ENCODE measurements at places on chromosomes 6 and 20. TPM values are rescaled to one million over a fixed set of nuclear protein-coding genes. Genes with fewer than 3 reads are reported as not detected.

The UNC93A gene
- not detected for total RNA-seq

DNA sequence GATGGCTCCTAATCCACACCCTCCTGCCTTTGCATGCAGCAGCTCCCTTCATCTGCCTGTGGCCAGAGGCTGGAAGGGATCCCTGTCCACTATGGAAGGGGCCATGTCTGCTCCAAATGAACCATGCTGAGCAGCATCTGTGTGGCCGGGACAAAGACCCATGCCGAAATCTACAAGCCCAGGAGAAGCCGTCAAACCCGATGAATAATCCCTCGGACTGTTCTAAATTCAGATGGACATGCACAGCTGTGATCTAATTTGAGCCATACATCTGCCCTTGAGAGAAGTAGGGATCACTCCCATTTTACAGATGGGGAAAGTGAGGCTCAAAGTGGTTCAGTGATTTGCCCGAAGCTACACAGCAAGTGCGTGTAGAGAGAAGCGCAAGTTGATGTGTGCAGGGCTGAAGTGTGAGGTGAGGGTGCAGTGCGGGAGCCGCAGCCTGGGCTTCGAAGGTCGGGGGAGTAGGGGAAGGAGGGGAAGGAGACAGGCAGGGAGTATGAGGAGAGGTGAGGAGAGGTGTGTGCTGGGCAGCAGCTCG is 22.6 kb upstream of the CDH22 start:
- H3K27me3 ChIP-seq = peaks cover 100% of the 10 kb centered on the region
- H3K4me1 ChIP-seq = no peaks in the 10 kb centered on the region
- DNase-seq = no peak
- no peak overlapping the region for H3K4me3 ChIP-seq
- no peak overlapping the region for H3K27ac ChIP-seq

DNA sequence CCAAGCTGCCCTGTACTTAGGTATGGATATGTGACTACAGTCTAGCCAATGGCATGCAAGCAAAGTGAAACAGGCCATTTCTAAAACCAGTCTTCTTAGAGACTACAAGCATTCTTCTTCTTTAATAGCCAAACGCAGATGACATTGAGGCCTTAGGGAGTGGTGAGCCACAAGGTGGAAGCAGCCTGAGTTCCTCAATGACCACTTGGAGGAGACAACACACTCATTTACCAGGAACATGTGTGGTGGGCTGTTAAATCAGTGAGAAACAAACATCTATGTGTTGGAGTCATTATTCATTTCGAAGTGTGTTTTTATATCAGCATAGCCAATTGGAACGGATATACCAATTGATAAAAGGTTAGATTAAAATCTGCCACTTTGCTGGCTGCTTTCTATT is 122.0 kb downstream of the GFRAL start:
- no peaks in the 10 kb centered on the region for H3K27me3 ChIP-seq
- no peaks in the 10 kb centered on the region for H3K36me3 ChIP-seq
- H3K27ac ChIP-seq = peak overlapping the region; percentile 28
- no peak for DNase-seq

The C20orf202 gene
- total RNA-seq = 0.41 TPM

GRCh38 chr20:23661002-23661429 is 23.3 kb upstream of the CST3 start:
- no peak for DNase-seq
- no peaks in the 10 kb centered on the region for H3K36me3 ChIP-seq
- H3K4me3 ChIP-seq = no peak overlapping the region
- peaks cover 3% of the 10 kb centered on the region for H3K27me3 ChIP-seq
- H3K4me1 ChIP-seq = peaks cover 19% of the 10 kb centered on the region
- H3K27ac ChIP-seq = peak overlapping the region; percentile 75

- peaks cover 32% of the 10 kb centered on the region for H3K27me3 ChIP-seq
- peaks cover 24% of the 10 kb centered on the region for H3K4me1 ChIP-seq
- H3K36me3 ChIP-seq = no peaks in the 10 kb centered on the region
- no peak overlapping the region for H3K4me3 ChIP-seq
- H3K27ac ChIP-seq = no peak overlapping the region
These were observed 9.8 kb downstream of the CHRNA4 start for GRCh38 chr20:63351326-63351700.

The MATN4 gene
- total RNA-seq = not detected

GRCh38 chr6:91575032-91575431 is 988.2 kb upstream of the MAP3K7 start:
- no peaks in the 10 kb centered on the region for H3K36me3 ChIP-seq
- H3K4me1 ChIP-seq = no peaks in the 10 kb centered on the region
- H3K27ac ChIP-seq = no peak overlapping the region
- H3K4me3 ChIP-seq = no peak overlapping the region

The BANF2 gene
- not detected for total RNA-seq

The SDCBP2 gene
- total RNA-seq = 2.2 TPM

- peaks cover 10% of the 10 kb centered on the region for H3K27me3 ChIP-seq
- no peaks in the 10 kb centered on the region for H3K36me3 ChIP-seq
- no peak overlapping the region for H3K27ac ChIP-seq
- H3K4me3 ChIP-seq = no peak overlapping the region
These were observed 180.0 kb upstream of the UST start for GRCh38 chr6:148566664-148567350.

DNA sequence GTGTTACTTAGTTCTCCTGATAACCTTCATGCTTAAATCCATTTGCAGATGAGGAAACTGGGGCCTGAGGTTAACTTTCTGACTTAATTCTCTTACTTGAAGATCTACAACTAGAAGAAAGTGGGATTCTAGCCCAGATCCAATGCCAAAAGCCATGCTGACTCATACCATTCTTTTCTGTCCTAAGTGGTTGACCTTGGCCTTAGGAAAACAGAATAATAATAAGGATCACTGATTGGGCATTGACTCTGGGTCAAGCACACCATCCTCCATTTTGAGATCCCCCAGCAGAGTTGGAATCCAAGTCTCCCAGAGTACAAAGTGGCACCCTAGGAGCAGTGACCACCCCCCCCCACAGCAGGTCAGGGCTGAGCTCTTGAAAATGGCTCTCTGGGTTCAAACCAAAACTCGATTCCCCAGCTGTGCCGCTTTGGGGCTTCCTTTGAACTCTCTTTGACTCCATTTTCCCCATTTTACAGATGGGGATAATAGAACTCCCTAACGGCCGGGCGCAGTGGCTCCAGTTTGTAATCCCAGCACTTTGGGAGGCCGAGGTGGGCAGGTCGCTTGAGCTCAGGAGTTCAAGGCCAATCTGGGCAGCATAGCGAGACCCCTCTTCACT is 12.8 kb upstream of the ZNF217 start:
- no peak overlapping the region for H3K27ac ChIP-seq
- DNase-seq = no peak
- no peak overlapping the region for H3K4me3 ChIP-seq
- H3K36me3 ChIP-seq = no peaks in the 10 kb centered on the region
- peaks cover 6% of the 10 kb centered on the region for H3K4me1 ChIP-seq
- H3K27me3 ChIP-seq = no peaks in the 10 kb centered on the region

DNA sequence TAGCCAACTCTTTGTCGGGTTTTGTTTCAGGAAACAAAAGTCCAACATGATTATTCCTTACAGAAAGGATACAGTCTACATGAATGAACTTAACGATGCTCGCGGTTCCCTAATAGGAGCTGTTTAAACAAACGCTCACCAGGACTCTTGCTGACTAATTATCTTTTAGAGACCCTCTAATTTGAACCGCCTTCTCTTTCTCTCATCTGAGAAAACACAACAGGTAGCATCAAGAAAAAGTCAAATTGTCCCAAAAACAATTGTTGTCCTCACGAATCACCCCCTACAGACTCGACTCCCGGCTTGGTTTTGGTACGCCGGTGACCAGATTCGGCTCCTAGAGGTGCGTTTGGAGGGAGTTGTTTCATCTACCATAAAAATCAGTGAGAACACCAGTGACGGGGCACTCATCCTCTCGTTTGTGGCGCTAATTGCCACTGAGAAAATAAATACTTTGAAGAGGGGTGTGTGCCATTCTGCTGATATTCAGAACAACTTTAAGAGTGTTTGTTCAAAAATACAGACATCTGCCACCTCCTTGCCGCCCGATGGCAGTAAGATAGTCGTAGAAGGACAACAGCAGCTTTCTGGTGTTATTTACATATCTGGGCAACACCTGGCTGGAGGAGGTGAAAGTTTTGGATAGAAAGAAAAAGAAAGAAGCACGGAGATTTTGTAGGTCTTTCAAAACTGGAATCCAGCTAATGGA is 1.1 kb upstream of the SIM1 start:
- no peak for DNase-seq
- H3K4me3 ChIP-seq = no peak overlapping the region
- H3K4me1 ChIP-seq = peaks cover 23% of the 10 kb centered on the region

DNA sequence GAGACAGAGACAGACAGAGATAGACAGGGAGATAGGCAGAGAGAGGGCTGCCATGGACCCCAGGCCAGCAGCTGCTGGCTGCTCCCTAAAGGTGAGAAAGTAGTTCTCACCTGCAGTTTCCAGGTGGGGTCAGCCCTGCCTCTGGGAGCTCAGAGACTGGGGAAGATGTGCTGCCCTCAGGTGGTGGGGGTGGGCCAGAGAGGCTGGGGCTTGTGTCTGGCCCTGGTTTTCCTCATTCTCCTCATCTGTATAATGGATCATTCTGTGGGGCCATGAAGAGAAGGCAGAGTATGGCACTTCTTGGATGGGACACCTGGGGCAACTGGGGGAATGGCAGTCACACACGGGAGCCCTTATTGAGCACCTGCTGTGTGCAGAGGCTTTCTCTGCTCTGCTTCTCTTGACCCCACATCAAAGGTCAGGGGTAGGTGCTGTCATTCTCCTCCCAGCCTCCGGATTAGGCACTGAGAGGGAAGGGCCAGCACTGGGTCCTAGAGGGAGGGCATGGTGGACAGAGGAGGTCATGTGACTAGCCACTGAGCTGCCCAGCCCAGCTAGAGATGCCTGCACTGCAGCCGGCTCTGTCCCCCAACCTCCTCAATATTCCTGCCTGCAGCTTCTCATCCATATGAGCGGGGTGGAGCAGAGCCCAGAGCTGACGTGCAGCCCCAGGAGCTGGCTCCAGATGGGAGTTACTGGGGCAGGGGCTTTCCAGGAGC is 4.1 kb downstream of the ANGPT4 start:
- H3K36me3 ChIP-seq = no peaks in the 10 kb centered on the region
- DNase-seq = no peak
- H3K4me3 ChIP-seq = no peak overlapping the region
- peaks cover 61% of the 10 kb centered on the region for H3K27me3 ChIP-seq

- no peak overlapping the region for H3K4me3 ChIP-seq
- H3K4me1 ChIP-seq = peaks cover 15% of the 10 kb centered on the region
- H3K27me3 ChIP-seq = no peaks in the 10 kb centered on the region
These were observed 1.9 kb downstream of the UBE2C start for GRCh38 chr20:45814314-45814713.

- no peak overlapping the region for H3K4me3 ChIP-seq
- H3K27me3 ChIP-seq = no peaks in the 10 kb centered on the region
- no peaks in the 10 kb centered on the region for H3K4me1 ChIP-seq
- no peak for DNase-seq
- H3K36me3 ChIP-seq = no peaks in the 10 kb centered on the region
- H3K27ac ChIP-seq = no peak overlapping the region
These were observed 677.8 kb upstream of the POU3F2 start for GRCh38 chr6:98156580-98156979.

DNA sequence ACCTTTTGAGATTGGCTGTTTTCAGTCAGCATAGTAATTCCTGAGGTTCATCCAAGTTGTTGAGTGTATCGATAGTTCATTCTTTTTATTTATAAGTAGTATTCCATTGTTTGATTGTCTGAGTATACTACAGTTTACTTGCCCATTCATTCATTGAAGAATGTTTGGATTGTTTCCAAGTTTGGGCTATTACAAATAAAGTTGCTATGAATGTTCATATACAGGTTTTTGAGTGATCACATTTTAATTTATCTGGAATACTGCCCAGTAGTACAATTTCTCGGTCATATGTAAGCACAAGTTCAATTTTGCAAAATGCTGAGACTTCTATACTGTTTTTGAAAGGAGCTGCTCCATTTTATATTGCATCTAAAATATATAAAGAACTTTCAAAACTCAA is 14.2 kb upstream of the EPHA7 start:
- no peaks in the 10 kb centered on the region for H3K4me1 ChIP-seq
- H3K4me3 ChIP-seq = no peak overlapping the region
- H3K36me3 ChIP-seq = no peaks in the 10 kb centered on the region
- no peak overlapping the region for H3K27ac ChIP-seq

The RBPJL gene
- total RNA-seq = not detected

The TOX2 gene
- 0.30 TPM for total RNA-seq

DNA sequence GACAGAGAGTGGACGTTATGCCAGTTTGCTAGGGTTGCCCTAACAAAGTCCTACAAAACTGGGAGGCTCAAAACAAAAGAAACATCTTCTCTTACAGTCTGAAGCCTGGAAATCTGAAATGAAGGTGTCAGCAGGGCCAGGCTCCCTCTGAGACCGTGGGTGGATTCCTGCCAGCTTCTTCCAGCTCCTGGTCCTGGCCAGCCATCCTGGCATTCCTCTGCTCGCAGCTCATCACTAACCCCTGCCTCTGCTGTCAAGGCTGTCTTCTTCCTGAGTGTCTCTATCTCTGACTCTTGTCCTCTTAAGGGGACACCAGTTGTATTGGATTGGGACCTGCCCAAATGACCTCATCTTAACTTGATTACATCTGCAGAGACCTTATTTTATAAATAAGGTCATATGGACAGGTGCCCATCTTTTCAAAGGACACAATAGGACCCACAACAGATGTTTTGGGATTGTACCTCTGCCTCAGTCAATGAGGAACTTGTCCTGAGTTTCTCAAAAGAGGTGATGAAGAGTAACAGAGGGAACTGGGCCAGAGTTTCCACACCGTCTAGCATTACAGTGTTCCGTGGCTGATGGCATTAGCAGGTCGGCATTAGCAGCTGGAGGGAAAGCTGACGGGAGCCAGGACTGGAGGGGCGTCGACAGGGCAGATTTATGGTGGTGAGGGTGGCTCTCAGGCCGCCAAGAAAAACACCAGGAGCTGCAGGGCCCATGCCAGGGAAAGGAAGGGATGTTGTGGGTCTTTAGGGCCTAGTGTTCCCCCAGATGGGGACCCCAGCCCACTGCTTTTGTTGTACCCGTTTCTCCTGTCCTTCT is 157.3 kb downstream of the TBXT start:
- no peak for DNase-seq
- H3K27me3 ChIP-seq = peaks cover 90% of the 10 kb centered on the region
- H3K4me3 ChIP-seq = no peak overlapping the region
- H3K27ac ChIP-seq = no peak overlapping the region
- peaks cover 40% of the 10 kb centered on the region for H3K4me1 ChIP-seq

DNA sequence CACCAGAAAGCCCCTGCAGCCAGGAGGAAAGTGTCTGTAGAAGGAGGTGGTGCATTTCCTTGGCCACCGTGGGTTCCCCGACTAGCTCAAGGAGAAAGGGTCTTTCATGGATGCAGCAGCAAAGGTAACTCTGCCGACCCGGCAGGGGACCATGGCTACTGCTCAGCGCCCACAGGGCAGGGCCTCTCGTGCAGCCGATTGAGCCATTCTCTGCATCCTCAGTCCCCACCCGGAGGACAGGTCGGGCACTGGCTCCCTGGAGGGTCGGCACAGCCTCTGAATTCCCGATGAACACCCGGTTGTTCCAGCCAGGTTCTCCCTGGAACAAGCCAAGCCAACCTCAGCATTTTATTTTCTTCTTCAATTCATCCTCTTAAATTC is 24.1 kb upstream of the FOXC1 start:
- H3K27ac ChIP-seq = no peak overlapping the region
- H3K36me3 ChIP-seq = no peaks in the 10 kb centered on the region
- H3K27me3 ChIP-seq = peaks cover 12% of the 10 kb centered on the region
- H3K4me3 ChIP-seq = no peak overlapping the region

- H3K27me3 ChIP-seq = no peaks in the 10 kb centered on the region
- peaks cover 37% of the 10 kb centered on the region for H3K4me1 ChIP-seq
- H3K4me3 ChIP-seq = no peak overlapping the region
- H3K27ac ChIP-seq = no peak overlapping the region
These were observed 5.5 kb downstream of the CDK19 start for GRCh38 chr6:110809792-110810191.

- no peaks in the 10 kb centered on the region for H3K4me1 ChIP-seq
- H3K36me3 ChIP-seq = no peaks in the 10 kb centered on the region
- peaks cover 100% of the 10 kb centered on the region for H3K27me3 ChIP-seq
- DNase-seq = no peak
These were observed 32.0 kb downstream of the POM121L2 start for GRCh38 chr6:27280064-27280539.

Measured in left ventricle myocardium inferior (tissue), 1 donor.